Cardiac ventricle fibroblast (primary cell): ENCODE measurements at places on chromosomes 16 and 17. TPM values are rescaled to one million over a fixed set of nuclear protein-coding genes. Genes with fewer than 3 reads are reported as not detected.

CACNG1 gene
- not detected in 2 replicates for total RNA-seq

PMP22 gene
- total RNA-seq: 134 and 139 TPM in 2 replicates

SLC35G3 gene
- total RNA-seq: not detected in 2 replicates

SLC46A1 gene
- 3.7 and 3.9 TPM in 2 replicates for total RNA-seq

HSF5 gene
- not detected in 2 replicates for total RNA-seq

CCL14 gene
- 1.5 and 7.8 TPM in 2 replicates for total RNA-seq

EIF4A3 gene
- total RNA-seq: 59.5 and 64.0 TPM in 2 replicates

CCL16 gene
- total RNA-seq: not detected in 2 replicates

DNAH9 gene
- total RNA-seq: not detected in 2 replicates

FOXL1 gene
- total RNA-seq: 1.9 and 2.7 TPM in 2 replicates

KRT27 gene
- total RNA-seq: not detected in 2 replicates

TBC1D3K gene
- not detected in 2 replicates for total RNA-seq

SMIM36 gene
- not detected in 2 replicates for total RNA-seq

TMEM235 gene
- not detected in 2 replicates for total RNA-seq

KLHL36 gene
- 37.9 and 42.3 TPM in 2 replicates for total RNA-seq

TBX6 gene
- 0.37 TPM in 1 of 2 replicates, not detected in the other for total RNA-seq

RBL2 gene
- total RNA-seq: 29.0 and 39.7 TPM in 2 replicates

KCNJ18 gene
- not detected in 2 replicates for total RNA-seq

IL21R gene
- 0.05 and 0.25 TPM in 2 replicates for total RNA-seq

CCL1 gene
- not detected in 2 replicates for total RNA-seq

RCVRN gene
- not detected in 2 replicates for total RNA-seq

MLST8 gene
- total RNA-seq: 39.9 and 57.6 TPM in 2 replicates
